Stimulated activated CD8-positive, alpha-beta memory T cell treated with anti-CD3 and anti-CD28 coated beads, Interleukin-12 subunit alpha, Interleukin-12 subunit beta, amount 100 ng/mL, for 1 hour (primary cell): ENCODE measurements at places on chromosomes 1 and 21.

DNA sequence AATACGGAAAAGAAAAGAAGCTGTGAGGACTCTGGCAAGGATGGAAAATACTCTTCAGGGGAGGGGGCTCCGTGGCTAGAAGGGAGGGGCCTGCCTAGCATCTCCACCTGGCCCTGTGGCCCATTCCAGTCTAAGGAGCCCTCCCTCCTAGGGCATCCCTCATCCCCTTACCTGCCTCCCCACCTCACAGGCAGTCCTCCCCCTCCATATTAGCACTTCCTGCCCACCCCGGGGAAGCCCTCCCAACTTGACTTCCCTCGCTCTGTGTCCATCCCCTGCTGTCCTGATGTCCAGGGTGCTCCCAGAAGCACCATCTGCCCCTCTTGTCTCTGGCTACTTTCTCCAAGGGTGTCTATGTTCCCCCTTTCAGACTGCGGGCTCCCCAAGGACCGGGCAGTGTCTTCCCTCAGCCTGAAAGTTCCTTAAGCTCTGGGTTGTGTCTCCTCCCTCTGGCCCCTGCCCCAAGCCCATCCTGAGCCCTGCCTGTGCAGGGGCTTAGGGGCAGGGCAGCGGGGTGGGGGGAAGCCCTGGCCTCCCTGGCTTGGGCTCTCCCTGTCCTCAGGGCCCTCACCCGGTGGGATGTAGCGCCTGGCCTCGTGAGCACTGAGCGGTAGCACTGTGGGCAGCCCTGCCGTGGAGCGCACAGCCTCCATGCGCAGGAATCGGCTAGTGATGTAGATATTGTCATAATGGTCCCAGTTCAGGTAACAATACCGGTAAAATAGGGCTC lies 3.9 kb downstream of the DCST2 start:
- DNase-seq = no peak

DNA sequence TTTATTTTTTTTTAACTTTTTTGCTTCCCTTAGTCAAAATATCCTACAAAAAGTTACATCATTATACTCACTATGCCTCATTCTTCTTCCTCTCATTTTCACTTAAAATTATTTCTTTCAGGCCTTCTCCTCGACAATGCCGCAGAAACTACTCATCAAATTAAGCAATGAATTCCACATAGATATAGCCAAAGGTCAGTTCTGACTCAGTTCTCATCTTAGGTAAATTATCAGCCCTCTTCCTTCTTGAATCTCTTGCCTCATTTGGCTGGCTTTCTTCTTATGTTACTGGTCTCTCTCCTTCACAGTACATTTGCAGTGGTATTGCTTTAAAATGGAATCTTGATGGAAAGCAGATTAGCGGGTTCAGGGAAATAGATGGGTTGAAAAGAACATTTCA lies 260.7 kb upstream of the BRINP3 start:
- no peak for DNase-seq

GRCh38 chr1:39892601-39893595 lies 8.8 kb downstream of the MYCL start:
- no peak for DNase-seq

DNA sequence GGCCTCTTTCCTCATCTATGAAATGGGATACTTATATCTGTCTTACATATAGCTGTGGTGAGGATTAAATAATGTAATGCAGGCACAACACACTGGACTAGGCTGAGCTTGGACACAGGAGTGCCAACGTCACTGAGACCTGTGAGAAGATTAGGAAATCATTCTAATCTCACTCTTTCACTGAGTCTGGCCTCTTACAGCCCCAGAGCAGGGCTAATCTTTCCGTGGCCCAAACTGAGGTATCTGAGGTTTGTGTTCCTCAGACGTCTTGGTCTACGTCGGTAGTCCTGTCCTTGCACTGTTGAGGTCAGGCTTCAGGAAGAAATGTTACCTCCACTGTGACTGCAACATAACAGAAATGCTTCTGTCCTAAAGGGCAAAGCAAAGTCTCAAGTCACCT lies 22.6 kb upstream of the A3GALT2 start:
- DNase-seq = no peak

GRCh38 chr1:96842215-96842614 lies 120.6 kb downstream of the PTBP2 start:
- DNase-seq = no peak

DNA sequence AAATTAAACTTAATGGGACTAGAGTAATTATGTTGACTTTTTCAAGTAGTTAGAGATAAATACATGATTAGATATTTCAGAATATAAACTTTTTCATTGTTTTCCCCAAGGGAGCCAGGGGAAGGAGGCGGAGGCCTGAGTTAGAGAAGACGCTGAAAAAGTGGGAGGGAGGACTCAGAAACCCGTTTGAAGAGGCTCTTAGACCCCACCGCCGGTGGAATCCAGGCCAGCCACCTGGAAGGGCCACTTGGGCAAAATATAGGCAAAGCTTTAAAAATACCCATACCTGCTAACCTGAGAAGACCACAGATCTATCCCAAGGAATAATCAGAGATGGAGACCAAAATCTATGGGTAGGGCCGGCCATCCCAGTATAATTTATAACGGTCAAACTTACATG lies 242.6 kb downstream of the PTPRU start:
- DNase-seq = no peak

- no peak for DNase-seq
Observed at GRCh38 chr1:3319874-3320245, 134.6 kb upstream of the ARHGEF16 start.

- DNase-seq = no peak
Observed at GRCh38 chr21:36511484-36512220, 31.7 kb upstream of the CLDN14 start.

DNA sequence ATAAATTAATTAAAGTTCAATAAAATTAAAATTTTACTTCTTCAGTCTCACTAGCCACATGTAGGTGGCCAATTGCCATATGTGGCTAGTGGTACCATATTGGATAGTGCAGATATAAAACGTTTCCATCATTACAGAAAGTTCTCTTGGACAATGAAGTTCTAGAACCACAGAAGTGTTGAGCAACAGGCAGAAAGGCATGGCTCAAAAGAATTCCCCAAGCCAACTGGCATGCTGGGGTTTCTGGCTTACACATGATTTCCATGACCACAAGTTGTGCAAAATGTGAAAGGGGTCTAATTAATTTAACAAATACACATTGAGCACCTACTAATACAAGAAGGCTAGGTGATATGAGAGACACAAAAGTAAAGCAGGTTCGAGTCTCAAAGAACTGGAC lies 72.2 kb upstream of the CDC42BPA start:
- DNase-seq = no peak

- DNase-seq = no peak
Observed at GRCh38 chr1:241825581-241825980, 22.4 kb upstream of the EXO1 start.

- DNase-seq = peak; percentile 37
Observed at GRCh38 chr1:205918955-205919746, 24.1 kb downstream of the SLC26A9 start.

GRCh38 chr1:71135571-71135970 lies 54.7 kb upstream of the ZRANB2 start:
- no peak for DNase-seq

DNA sequence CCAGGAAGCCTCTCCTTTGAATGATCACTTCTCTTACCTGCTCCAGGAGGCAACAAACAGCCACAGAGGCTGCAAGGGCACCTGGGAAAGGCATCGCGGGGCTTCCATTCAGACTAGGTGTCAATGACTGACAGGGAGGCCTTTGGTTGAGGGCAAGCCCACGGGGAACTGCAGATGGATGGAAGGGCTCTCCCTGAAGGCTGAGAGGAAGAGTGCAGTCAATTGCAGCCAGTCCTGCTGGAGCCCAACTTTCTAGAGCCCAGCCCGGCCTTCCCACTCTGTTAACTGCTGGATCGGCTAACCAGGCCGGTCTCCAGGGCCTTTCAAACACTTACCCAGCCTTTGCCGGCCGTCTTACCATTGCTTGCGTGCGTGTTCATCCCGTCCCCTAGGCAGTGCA lies 89.3 kb downstream of the LACTBL1 start:
- DNase-seq = no peak

GRCh38 chr1:78892260-78892840 lies 114.2 kb downstream of the ADGRL4 start:
- DNase-seq = no peak

DNA sequence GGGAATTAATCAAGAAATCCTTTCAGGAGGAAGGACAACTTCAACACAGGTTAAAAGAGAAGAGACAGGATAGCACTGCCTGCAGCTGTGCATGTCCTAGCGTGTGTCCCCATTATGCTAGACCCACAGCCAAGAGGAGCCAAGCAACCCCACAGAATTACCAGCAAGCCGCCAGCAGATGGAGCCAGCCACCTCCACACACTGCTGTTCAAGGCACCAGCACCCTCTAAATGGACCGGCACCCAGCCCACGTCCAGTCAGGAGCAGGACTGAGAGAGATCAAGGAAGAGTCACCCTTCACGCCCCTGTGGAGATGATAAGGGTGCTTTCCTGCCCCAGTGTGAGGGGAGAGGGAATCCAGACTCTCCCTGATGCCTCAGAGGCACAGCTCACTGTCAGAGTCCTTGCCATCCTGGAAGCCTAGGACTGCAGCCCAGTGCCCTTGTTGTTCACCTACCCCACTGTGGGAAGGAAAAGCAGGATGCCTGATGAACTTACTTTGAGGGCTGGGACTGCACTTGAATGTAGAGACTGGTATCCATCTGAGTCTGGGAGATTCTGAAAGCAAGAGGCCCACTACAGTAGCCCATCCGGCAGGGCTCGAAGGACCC lies 37.1 kb upstream of the CTTNBP2NL start:
- no peak for DNase-seq

DNA sequence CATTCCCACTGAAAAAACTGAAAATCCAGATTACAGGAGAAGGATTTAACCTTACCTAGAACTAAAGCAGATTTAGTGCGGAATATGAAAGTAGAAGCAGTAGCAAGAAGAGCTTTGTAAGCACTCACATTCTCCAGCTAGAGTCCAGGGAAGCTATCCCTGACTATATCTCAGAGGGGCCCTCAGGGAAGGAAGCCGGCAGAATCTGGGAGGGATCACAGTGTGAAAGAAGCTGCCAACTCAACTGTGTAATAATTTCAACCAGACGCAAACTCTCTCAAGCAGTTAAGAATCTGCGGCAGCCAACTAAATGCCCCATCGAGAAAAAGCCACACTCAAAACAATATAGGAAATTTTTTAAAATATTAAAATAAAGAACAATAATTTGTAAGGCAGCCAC lies 163.8 kb downstream of the EIF4G3 start:
- no peak for DNase-seq

- no peak for DNase-seq
Observed at GRCh38 chr1:86271046-86271445, 114.5 kb upstream of the COL24A1 start.

DNA sequence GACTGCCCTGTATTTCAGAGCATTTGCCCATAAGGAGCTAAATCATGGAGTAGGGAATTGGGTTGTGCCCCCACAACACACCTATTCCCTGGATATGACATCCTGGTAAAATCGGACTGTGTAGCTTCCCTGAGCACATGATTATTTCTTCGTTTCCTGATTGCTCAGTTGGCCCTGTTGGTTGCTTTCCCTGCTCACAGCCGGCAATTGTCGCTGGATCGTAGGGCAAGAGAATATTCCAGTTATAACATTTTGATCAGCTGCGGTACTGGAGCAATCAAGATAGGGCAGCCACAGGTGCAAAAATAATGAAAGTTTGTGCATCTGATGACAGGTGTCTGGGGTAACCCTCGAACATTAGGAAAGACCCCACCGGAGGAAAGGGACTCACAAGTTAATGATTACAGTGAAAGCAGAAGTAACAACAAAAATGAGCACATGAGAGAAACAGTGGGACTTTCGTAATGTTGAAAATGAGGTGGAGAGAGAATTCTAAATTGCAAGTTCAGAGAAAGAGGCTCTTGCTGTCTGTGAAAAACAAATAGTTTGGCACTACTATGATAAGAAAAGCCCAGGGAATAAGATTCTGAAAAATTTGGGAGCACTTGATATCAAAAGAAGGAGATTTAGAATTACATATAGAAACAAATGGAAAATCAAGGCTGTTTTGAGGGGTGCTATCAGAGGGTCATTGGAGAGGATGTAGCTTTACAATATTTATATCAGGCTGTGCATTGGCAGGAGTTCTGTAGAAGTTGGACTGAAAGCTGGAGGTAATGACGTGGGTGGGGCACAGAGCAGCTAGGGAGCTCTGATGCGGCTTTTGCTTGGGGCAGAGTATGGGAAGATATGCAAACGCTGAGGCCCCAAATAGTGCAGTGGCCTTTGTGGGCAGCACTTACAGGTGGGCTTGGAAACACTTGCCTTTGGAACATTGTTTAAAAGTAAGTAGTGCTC lies at the start of gene MAB21L3:
Gene MAB21L3 (plus strand): TSS at position 833 of the 957 bp plus-strand sequence. CDS start 1,217 bp downstream, outside the sequence.
- no peak for DNase-seq

- DNase-seq = no peak
Observed at GRCh38 chr1:67308136-67308535, 463 bp downstream of the IL12RB2 start.

- DNase-seq = no peak
Observed at GRCh38 chr21:25970254-25970930, 200.2 kb downstream of the APP start.

DNA sequence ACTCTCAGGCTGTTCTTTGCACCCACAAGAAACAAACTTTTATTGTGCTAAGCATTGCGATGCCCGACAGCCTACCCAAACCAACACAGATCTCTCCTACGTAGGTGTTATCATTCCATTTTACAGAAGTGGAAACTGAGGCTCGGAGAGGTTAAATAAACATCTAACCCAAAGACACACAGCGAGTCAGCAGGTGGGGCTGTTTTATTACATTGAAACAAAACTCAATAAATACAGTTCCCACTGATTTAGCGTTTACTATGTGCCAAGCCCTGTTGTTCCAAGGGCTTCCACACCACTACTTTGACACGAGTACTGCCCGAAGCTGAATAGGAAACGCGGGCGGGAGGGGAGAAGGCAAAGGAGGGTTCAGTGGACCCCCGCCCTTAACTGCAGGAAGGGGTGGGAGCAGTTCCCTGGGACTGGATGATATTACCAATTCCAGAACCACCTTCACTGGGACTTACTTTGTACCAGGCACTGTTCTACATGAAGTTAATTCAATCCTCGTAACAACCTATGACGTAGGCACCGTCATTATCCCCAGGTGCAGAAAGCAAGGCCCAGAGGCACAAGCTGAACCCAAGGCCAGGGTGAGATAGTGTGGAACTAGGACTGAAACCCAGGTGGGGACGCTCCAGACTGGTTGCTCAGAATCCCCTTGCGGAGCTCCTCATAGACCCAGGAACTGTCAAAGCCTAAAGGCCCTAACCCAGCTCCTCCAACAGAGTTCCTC lies 19.3 kb upstream of the ALDH4A1 start:
- DNase-seq = no peak

- no peak for DNase-seq
Observed at GRCh38 chr1:229832695-229833094, 206.6 kb downstream of the URB2 start.
